PC-9 (cell line): ENCODE measurements at places on chromosomes 3 and 15. TPM values are rescaled to one million over a fixed set of nuclear protein-coding genes. Genes with fewer than 3 reads are reported as not detected.

Gene SLC28A1
- 0.70 and 1.2 TPM in 2 replicates for total RNA-seq

Gene SIN3A
- 87.0 and 91.8 TPM in 2 replicates for total RNA-seq

DNA sequence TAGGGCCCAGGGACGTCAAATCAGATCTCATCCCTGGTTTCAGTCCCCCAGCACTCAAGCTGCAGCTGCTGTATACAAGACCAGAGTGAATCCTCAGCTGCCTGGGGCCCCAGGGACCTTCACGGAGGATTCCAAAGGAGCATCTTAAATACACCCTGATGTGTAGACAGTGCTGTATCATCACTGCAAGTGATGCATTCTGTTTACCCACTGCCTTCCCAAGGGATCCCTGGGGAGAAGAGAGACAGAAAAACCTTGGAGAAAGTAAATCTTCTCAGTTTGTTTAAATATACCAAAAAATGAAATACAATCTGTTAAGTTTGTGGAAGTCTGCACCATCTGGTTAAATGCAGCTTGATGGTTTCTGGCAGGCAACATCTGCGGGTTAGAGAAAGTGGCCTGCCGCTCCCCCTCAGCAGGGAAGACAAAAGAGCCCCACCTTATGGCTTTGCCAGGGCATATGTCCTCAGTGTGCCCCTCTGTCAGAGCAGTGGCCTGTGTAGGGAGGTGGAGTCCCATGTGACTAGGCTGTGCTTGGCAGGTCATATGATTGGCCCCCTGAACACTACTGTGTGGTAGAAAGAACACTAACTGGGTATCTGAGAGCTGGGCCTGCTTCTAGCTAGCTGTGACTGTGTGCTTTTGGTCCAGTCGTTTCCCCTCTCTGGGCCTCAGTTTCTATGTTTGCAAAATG lies 222.2 kb upstream of the TRIM42 start:
- no peak for DNase-seq

GRCh38 chr3:169456900-169457299 lies 206.6 kb downstream of the MECOM start:
- DNase-seq = no peak

DNA sequence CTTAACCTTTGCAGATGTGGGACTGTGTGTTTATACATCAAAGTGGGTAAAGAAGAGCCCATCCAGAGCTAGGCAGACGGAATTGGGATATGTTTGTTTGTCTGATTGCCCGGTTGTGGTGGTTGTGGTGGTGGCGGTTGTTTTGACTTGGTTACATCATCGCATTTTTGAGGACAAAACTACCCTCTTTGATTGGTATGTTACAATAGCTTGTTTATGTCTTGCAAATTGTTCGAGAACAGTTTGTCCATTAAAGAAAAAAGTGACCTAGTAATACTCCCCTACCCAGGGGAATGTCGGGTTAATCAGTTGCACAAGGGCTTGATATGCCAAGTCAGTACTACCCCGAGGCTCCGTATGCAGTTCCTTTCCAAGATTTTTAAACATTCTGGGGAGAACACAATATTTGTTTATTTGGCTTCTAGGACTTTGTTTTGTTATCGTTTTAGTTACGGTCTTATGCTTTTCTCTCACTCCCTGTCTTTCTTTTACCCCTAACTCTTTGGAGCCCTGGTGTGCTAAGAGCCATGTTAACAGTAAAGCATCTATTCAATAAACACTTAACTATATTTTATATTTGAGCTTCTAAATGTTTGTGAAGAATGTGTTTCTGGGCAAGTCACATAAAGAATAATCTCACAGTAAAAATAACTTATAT lies 315.4 kb downstream of the LPP start:
- DNase-seq = no peak

DNA sequence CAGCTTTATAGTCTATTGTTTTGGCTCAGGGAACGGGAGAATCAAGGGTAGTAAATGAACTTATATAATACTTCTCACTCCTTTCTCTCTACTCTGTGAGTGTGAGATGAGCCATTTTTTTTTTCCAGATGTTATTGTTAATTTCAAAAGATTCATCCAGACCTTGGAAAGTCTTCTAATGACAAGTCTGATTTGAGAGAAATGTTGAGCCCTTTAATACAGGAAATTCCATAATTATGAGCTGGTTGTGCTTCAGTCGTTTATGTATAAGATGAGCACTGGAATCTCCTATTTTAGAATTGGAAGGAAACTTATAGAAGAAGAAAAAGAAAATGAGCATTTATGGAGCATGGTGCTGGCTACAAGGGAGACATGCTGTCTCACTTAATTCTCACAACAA lies 92.0 kb downstream of the FBN1 start:
- no peak for DNase-seq

- DNase-seq = no peak
These were observed 226.0 kb downstream of the KLF13 start for GRCh38 chr15:31552482-31553099.

GRCh38 chr3:156720826-156721225 lies 46.4 kb downstream of the TIPARP start:
- no peak for DNase-seq

GRCh38 chr15:58214591-58215340 lies 76.6 kb downstream of the AQP9 start:
- no peak for DNase-seq

DNA sequence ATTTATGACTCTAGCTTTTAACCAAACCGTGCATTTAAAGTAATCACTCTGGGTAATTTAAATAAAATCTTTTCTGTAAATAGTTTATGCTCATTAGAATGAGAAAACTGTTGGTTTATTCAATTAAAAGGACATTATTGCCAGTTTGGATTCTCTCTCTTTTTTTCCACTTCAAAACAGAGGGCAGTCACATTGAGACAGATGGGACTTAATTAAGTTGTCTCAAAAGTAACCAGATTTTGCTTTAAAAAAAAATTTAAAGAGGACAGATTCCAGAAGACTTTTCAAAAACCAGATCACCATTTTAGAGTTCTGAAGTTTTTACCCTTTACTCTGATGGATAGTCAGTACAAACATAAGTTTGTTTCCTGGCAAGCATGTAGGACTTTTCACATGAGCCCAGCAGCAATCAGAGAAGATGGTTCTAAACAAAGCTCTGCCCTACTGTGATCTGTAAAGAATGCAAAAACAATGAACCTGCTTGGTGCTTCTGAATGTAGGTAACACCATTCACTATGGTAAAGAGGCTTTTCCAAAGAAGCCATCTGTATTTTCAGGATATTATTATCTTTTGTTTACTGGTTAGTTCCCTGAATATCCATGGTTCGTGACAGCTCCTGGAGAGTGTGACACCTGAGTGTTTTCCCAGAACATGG lies 136.2 kb downstream of the LRTM1 start:
- DNase-seq = no peak

DNA sequence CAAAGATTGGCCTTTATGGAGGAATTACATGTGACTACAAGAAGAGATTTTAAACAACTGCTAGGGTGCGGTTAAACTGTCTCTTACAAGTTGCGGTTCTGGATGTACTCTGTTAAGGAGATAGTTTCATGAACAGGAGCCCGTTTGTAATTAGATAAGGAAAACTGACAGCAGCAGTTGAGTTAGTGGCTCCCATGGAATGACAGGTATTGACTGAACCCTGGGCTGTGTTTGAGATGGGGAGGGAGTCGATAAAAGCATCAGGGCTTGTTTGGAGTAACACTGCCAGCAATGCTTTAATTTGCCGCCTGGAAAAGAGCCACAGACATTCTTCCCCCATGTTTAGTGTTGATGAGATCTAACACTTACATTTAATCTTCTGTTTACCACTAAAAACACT lies 139.9 kb downstream of the ROBO2 start:
- DNase-seq = no peak
